ENCODE measurements at places on chromosomes 11 and 22.

GRCh38 chr11:100865443-100866065, 178.5 kb downstream of the ARHGAP42 start:
- DNase-seq = no peak

- peak; percentile 75 for DNase-seq
These were observed 16.7 kb upstream of the UCP3 start for GRCh38 chr11:74025467-74026166.

DNA sequence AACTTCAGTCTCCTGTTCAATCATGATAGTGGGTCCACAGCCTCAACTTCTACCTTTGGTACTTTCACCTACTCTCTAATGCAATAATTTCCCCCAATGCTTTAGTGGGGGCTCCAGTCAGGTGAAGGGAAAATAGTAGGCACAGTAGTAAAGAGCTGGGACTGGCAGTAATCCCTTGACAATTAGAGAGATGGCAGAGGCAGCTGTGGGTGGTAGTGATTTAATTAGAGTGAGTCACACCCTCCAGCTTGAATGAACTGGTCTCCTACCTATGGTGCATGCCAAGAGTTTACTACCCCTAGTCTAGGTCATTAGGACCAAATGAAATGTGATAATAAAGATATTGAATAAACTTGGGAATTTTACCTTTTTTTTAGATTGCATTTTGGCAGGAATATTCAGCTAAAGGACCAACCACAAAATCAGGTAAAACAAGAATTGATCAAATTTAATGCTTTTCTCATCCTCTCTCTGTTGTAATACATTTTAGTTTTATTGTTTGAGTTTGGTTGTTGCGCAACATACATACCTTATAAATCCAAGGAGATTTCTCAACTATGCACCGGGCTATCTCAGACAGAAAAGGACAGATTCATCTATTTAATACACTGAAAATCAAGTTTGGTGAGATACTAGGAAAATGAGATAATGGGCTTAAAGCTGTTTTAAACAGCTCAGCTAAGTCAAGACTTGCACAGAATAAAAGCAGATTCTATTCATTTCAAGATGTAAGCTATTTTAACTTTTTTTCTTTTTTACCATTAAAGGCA, 9.0 kb downstream of the PRRG4 start:
- peak; percentile 15 for DNase-seq

GRCh38 chr11:122572592-122572991, 82.9 kb upstream of the UBASH3B start:
- DNase-seq = peak; percentile 14

DNA sequence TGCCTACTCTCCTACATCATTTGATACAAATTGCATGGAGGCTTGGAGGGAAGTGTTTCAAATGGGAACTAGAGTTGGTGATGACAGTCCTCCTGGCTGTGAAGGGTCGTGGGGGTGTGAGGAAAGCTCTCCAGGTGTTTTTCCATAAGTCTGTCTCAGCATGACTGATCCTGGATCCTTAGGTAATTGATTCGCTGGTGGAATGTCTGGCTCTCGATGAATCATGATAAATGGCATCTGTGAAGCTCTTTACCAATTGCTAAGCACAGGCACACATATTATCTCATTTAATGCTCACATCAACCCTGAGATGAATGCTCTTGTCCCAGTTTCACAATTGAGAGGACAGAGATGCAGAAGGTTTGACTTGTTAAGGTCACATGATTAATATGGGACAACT, 107.5 kb downstream of the PKNOX2 start:
- peak; percentile 63 for DNase-seq

DNA sequence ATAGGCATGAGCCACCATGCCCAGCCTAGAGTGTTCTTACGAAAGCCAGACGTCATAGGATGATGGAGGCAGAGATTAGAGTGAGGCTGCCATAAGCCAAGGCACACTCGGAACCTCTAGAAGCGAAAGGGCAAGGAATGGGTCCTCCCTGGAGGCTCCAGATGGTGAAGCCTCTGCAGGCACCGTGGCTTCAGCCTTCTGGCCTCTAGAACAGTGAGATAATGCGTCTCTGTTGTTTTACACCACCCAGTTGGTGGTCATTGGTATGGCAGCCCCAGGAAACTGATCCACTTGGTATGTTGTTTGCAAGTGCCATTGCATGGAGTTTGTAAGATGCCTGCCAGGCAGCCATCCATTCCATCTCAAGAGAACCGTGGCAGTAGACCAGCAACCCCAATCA, 791.0 kb downstream of the TBC1D22A start:
- no peak for DNase-seq

GRCh38 chr11:92707173-92707619, 262.3 kb upstream of the MTNR1B start:
- DNase-seq = no peak

GRCh38 chr11:116972691-116973090, 125.5 kb downstream of the SIK3 start:
- DNase-seq = no peak

GRCh38 chr11:35276396-35277145, 137.6 kb downstream of the CD44 start:
- DNase-seq = peak; percentile 53

DNA sequence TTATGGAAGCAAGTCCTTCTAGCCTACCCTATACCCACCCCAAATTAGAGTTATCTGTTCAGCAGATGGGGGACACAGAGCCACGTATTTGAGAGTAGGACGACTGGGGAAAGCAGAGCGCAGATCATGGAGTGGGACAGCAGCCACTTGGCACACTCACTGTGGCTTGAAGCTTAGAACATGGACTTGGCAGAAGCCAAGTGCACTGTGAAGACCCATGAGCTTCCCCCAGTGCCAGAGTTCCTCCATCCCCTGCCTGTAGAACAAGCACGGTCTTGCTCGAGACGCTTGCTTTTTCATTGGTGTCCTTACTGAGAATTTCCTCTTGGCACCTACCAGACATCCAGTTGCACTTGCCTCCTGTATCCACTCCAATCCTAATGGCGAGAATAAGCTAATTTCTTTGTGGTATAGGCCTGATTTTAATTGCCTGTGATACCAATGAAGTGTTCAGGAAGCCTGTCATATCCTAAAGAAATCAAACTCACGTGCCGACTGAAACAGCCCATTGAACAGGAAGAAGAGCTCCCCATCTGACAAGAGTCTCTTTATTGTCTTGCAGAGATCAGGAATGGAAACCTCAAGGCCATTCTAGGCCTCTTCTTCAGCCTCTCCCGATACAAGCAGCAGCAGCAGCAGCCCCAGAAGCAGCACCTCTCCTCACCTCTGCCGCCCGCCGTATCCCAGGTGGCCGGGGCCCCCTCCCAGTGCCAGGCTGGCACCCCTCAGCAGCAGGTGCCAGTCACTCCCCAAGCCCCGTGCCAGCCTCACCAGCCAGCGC, 166.9 kb downstream of the NAV2 start:
- no peak for DNase-seq

- DNase-seq = no peak
These were observed 34.1 kb downstream of the OTOG start for GRCh38 chr11:17581036-17581731.

- no peak for DNase-seq
These were observed 50.2 kb downstream of the GAB4 start for GRCh38 chr22:16957781-16958180.

- peak; percentile 85 for DNase-seq
These were observed 8.8 kb downstream of the POU2F3 start for GRCh38 chr11:120248551-120249278.

DNA sequence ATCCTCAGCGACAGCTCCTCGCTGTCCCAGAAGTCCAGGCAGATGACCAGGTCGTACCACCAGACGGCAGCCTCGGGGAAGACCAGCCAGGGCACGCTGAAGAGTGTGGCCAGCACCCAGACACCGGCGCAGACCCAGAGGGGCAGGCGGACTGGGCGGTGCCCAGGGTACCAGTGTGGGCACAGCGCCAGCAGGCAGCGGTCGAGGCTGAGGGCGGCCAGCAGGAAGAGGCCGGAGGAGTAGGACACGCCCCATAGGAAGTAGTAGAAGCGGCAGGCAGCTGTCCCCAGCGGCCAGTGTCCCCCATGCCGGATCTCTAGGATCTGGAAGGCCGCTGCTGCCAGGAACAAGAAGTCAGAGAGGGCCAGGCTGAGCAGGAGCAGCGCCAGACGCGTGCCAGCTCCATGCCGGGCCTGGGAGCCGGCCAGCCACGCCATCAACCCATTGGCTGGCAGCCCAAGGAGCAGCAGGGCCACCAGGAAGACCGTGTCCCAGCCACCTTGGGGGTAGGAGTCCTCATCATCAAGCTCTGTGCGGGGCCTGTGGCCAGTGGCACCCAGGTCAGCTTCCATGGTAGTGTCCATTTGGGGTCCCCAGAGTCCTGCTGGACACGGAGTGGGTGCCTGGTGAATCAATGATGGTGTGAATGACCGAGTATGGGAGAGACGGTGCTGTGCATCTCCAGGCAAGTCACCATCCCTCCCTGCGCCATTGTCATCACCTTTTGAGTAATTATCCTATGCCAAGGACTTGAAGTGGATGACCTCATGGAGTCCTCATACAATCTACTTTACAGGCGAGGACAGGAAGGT, at the start of gene GPR152:
Gene GPR152 (minus strand): TSS at position 589 of the 812 bp plus-strand sequence. CDS start 5 bp downstream, at position 584.
- no peak for DNase-seq

GRCh38 chr11:490186-490929, 16.7 kb downstream of the RNH1 start:
- DNase-seq = no peak

DNA sequence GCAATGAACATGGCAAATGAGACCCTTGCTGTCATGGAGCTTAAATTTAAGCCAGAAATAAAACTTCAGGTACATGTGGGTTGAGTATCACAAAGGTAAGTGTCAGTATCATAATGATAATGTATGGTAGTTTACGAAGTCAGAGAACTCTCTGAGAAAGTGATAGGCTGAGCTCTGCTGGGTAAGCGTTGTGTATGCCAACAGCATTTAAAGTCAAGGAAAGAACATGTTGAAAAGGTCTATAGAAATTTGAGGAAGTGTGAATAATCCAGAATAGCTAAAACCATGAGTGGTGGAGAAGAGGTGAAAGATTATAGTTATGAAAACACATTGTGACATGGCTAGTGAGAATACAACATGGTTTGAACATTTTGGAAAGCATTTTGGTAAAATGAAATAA, 17.4 kb upstream of the CTSC start:
- DNase-seq = no peak

Measured in GM23248 (cell line).